ENCODE measurements at places on chromosomes 3 and 15.

- DNase-seq, result no peak
Measured at GRCh38 chr3:161366094-161366493, 5.2 kb downstream of the SPTSSB start.

- DNase-seq, result no peak
Measured at GRCh38 chr15:89192136-89192535, 29.2 kb downstream of the RLBP1 start.

- DNase-seq, result no peak
Measured at GRCh38 chr15:58419803-58420524, 11.8 kb upstream of the LIPC start.

GRCh38 chr15:90004671-90005070, 3.5 kb downstream of the ZNF710 start:
- no peak for DNase-seq

Data from activated T-helper 9 cell treated with anti-CD3 and anti-CD28 coated beads, Interleukin-2, amount 50 U/mL, for 16 hours (primary cell).